ENCODE measurements at places on chromosomes 7 and 10.
A peak's percentile ranks its signal among the peaks of the same experiment; 100 is the strongest.

DNA sequence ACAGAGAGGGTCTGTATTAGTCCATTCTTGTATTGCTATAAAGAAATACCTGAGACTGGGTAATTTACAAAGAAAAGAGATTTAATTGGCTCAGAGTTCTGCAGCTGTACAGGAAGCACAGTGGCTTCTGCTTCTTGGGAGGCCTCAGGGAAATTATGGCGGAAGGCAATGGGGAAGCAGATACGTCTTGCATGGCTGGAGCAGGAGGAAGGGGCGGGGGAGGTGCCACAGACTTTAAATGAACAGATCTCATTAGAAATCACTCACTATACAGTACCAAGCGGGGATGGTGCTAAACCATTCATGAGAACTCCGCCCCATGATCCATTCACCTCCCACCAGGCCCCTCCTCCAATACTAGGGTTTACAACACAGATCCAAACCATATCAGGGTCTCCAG, 3.7 kb upstream of the CALU start:
- DNase-seq = no peak

DNA sequence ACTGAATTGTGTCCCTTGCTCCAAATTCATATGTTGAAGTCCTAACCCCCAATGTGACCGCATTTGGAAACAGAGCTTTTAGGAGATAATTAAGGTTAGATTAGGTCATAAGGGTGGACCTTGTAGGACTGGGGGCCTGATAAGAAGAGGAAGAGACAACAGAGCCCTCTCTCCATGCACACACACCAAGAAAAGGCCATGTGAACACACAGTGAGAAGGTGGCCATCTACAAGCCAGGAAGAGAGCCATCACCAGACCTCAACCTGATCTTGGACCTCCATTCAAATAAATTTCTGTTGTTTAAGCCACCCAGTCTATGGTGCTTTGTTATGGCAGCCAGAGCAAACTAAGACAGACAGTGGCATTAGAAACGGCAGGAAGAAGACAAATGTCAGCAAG, 12.5 kb upstream of the PRKAR2B start:
- no peak for DNase-seq

- DNase-seq = no peak
These were observed 90.2 kb upstream of the CACUL1 start for GRCh38 chr10:118844731-118845521.

DNA sequence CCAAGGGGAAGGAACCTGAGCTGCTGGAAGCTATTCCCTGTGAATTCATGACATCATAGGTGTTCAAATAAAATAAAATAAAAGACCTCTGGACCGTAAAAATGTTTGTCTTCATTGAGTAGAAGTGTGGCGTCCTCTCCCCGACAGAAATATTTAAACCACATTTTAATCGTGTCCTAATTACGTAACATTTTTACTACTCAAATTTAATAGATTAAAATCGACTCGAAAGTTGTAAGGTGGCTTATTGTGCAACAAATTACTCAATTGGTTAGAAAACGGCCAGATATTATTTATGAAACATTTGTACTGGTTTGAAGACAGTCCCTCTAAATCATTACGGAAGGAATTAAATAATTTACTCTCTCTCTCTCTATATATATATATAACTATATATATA, 15.5 kb upstream of the NCAPG2 start:
- no peak for DNase-seq

DNA sequence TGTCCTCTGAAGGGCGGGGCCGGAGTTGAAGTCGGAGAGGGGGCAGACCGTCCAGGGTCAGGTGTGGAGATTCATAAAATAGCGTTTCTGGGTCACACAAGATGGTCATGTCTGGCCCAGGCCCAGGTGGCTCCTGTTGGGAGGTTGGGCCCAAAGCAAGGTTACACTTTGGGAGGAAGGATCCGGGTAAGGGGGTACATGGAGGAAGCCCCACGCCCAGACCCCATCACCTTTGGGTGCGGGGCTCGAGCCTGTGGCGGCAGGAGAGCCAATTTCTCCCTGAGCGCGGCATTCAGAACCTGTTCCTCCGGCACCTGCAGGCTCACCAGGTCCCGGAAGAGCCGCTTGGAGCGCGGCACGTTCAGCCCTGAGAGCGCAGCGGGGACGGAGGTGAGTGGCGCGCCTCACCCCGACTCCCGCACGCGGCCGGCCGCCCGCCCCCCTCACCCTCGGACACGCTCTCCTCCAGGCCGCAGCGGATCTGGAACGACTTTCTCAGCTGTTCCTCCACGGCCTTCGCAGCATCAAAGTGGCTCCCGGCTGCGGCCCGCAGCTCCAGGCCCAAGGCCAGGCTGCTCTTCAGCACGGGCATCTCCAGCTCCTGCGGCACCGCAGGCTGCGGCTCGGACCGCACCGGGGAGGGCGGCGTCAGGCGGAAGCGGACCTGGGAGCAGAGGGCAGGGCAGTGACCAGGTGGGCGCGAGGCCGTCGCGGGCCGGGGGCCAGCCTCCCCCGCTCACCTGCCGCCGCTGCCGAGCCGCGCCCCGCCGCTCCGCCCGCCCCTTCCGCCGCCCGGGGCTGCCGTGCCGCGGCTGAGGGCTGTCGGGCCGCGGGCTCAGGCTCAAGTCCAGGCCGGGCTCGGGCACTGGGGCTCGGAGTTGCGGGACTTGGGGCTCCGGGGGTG, 644 bp downstream of the PPP1R35 start:
- peak; percentile 44 for DNase-seq

DNA sequence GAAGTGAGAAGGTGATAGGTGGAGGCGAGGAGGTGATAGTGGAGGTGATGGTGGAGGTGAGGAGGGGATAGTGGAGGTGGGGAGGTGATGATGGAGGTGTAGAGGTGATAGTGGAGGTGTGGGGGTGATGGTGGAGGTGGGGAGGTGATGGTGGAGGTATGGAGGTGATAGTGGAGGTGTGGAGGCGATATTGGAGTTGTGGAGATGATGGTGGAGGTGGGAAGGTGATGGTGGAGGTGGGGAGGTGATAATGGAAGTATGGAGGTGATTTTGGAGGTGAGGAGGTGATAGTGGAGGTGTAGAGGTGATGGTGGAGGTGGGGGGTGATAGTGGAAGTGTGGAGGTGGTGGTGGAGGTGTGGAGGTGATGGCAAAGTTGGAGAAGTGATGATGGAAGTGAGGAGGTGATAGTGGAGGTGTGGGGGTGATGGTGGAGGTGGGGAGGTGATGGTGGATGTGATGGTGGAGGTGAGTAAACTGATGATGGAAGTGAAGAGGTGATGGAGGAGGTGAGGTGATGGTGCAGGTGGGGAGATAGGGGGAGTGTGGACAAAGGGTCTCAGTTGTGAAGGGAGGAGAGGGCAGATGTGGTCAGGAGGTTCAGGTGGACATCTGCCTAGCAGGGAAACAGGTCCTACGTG, 36.6 kb downstream of the ADCY1 start:
- no peak for DNase-seq

- no peak for DNase-seq
These were observed 26.0 kb downstream of the MKRN1 start for GRCh38 chr7:140453273-140453672.

- no peak for DNase-seq
These were observed 117.5 kb upstream of the LRRN3 start for GRCh38 chr7:110973196-110973990.

- no peak for DNase-seq
These were observed 288.8 kb downstream of the CAMK1D start for GRCh38 chr10:12638103-12638502.

GRCh38 chr10:18713077-18713476, 53.8 kb downstream of the ARL5B start:
- peak; percentile 22 for DNase-seq

GRCh38 chr10:99854860-99855259, 72.4 kb downstream of the ABCC2 start:
- no peak for DNase-seq

DNA sequence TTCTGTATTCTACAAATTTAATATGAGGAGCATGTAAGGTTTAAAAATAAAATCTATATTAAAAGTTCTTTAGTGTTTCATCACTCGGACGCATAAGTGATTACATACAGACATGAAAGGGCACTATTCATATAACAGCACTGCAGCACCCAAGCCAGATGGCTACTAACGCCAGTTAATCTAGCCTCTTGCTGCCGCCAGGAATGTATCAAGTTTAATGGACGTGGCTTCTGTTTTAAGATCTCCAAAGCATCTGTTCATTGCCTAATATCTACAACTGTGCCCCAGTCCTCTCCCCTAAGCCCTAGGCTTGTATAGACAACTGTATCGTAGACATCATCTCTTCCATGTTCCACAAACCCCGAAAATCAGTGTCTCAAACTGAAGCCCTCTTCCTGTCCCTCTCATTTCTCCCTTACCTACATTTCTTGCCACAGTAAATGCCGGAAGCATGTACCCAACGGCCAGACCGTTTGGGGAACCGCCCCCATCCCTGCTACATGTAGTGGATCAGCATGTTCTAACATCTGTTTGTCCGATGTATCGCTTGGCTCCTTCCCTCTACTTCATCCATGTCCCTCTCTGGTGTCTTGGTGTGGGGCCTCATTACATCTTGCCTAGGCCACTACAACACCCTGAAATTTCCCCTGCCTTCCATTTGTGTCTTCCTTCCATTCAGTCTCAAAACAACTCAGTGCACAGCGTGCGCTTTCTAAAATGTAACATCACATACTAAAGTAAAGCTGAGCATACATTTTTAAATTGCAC, 147.5 kb upstream of the RSU1 start:
- no peak for DNase-seq

- DNase-seq = no peak
These were observed 818.3 kb downstream of the MAGI2 start for GRCh38 chr7:78635026-78635793.

DNA sequence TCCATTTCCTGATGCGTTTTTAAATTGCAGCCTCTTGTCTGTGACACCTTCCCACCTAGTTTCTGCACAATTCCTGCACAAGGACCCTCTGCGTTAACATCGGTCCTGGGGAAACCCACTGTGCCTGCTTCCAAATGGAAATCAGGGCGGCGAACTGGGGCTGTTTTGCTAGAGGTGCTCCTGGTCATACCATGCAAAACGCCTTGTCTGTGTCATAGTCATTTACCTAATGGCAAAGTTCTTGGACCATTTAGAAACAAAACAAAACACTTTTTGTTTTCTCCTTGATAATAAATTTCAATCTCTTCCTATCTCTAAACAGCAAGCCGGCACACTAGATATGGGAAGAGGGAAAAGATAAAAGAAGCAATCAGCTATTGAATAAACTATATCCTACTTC, 206.9 kb upstream of the KLF14 start:
- DNase-seq = no peak

DNA sequence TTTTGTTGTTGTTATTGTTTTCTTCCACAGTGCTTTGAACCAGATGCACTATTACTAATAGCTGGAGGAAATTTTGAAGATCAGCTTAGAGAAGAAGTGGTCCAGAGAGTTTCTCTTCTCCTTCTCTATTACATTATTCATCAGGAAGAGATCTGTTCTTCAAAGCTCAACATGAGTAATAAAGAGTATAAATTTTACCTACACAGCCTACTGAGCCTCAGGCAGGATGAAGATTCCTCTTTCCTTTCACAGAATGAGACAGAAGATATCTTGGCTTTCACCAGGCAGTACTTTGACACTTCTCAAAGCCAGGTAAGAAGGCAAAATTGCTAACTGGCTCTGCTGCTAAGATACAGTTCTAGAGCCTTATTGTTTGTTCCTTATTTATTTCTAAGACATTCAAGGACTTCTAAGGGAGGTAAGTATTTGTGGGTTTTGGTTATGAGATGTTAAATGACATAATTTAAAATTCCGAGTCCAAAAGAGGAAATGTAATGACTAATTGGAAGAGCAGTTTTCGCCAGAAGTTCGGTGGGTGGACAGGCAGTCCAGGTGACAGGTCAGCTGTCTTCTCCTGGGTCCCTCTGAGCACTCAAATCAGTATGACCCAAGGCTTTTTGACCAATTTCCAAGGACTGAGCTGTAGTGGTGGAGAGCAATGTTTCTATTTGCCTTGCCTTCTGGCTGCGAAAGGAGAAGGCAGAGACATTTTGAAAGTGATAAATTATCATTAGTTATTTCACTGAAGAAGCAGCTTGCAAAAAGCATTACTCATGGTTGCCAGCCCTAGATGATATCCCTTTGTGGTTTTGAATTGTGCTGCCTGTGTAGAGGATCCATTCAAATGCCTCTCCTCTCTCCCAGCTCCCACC, 10.1 kb downstream of the SLC39A12 start:
- DNase-seq = peak; percentile 14

- no peak for DNase-seq
These were observed 4.6 kb downstream of the LANCL2 start for GRCh38 chr7:55369427-55370400.
